ENCODE measurements at places on chromosomes 1 and 21.

DNA sequence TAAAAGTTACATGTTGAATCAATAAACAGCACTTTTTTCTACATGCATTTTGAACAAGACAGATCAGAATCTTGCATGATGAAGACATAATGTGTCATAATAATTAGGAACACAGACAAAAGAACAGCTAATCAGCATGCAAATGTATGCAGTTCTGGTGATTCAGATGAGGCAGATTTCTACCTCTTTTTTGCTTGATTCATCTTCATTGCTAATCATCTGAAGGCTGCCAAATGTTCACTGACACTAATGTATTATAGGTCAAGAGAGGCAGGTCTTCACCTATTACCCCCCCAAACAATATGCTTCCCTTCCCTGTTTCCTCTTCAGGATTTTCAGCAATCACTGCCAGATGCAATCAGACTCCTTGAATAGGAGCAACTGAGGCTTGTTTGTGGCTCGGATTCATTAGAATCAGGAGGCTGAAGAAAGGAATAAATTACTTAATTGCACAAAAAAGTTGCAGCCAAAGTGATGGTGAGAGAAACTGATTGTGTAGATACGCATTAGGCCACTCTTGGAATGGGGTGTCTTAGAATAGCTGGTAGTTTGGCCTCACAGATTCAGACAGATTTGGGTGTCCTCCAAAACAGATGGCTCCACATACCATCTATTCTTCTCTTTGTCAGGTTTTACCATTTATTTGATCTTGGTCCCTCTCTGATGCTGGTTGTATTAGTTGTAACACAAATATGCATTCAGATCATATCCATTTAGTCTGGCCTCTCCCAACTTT lies 275.4 kb downstream of the RPS6KC1 start:
- peak; percentile 21 for DNase-seq

DNA sequence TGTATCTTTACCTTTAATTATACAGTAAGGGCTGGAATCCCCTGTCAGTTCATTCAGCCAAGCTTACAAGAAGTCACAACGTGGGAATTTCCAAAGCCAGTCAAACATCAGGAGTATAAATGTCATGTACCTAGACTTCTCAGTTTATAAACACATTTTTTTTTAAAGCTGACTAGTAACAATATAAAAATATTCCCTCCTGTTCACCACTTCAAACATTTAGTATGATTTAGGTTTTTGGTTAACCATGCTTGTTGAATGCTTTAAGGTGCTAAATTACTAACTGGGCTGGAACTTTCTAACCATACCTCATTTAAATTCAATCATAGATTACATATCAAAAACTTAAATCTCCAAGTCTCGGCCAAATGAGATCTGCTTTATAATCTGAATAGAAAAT lies 44.0 kb downstream of the JAK1 start:
- no peak for DNase-seq

GRCh38 chr1:44405798-44406736 lies 1.0 kb downstream of the RNF220 start:
- DNase-seq, result no peak

GRCh38 chr21:25370311-25370744 lies 237.0 kb downstream of the MRPL39 start:
- DNase-seq, result peak; percentile 93

- DNase-seq, result no peak
Observed at GRCh38 chr21:21067375-21067774, 69.2 kb downstream of the NCAM2 start.

- DNase-seq, result peak; percentile 20
Observed at GRCh38 chr1:1906185-1907097, 8.6 kb upstream of the CALML6 start.

DNA sequence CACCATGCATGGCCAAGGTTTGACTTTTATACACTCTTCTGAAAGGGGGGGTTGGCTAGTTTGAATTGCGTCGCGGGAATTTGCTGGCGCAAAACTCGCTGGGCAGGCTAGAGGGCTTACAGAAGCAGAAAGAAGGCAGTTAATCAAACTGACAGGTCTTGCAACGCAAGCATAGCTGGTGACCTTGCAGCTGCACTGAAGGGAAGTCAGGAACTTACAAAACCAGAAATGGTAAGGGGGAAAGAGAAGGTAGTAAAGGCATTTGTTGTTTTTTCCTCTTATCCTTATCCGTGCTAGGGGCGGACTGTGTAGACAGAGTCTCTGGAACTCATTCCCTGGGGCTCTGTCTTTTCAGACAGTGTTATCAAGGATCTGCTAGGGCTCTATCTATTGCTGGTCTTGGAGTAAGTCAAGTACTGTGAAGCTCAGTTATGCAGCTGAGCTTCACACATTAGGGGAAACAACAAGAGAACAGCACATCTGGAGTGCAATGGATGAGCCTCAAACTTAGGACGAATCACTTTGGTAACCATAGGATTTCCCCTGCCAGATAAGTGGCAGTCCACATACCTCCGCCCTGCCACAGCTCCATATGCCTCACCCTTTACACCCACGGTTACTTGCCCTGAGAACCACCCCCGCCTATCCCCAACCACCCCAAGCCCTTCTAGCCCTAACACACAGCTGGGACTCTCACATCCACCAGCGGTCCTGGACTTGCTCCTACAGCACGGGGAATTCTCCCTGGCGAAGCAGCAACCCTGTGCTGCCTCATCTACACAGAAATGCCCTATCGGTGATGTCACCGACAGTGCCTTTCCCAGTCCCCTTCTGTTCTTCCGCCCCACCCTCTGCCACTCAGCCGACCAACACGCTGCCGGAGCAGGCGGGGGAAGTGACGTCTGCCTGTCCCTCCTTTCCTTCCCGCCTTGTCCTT lies 251.4 kb downstream of the FAM72C start:
- no peak for DNase-seq

GRCh38 chr1:64877151-64877550 lies 89.2 kb downstream of the JAK1 start:
- no peak for DNase-seq

DNA sequence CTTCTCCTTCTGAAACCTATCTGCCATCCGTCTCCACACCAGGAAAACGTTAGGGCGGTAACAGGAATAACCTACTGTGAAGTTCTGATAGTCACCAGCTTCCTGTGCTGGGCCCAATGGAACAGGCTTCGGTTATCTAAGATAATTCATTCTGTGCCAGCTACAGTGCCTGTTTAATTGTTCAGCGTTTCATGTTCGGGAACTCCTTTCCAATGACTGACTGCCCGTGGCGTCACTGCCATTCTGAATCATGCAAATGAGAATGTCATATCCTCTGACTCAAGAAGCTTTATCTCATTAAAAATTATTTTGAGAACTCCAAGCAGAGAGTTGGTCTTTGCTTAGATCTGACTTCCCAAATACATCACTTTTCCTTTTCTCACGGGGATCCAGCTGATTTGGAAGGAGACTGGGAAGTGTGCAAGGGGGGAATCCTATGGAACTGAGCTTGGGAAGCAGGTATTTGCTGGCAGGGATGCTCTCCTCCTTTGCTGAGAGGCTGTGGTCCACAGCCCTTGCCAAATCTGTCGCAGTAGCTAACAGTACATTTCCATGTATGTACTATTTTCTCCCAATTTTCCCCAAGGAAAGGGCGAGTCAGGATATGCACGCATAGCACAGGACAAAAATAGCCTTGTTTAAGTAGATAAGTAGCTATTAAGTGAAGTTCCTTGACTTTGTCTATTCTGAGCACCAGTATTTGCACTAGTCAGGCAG lies 358.7 kb downstream of the LTN1 start:
- peak; percentile 34 for DNase-seq

DNA sequence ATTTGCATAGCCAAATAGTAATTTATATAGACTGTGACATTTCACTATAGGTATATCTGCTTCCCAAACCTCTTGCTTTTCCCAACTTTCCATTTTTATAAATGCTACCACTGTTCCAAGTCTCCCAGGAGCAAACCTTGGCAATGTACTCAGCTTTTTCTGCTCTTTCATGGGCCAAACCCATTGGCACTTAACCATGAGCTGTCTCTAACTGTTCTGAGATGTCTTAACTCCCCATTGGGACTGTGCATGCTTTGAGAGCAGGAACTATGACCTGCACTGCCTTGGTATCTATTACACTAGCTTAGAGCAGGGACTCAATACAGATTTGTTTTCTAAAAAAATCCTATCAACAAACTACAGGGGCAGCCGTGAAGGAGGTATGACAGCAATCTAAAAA lies 22.5 kb upstream of the KHDRBS1 start:
- no peak for DNase-seq

DNA sequence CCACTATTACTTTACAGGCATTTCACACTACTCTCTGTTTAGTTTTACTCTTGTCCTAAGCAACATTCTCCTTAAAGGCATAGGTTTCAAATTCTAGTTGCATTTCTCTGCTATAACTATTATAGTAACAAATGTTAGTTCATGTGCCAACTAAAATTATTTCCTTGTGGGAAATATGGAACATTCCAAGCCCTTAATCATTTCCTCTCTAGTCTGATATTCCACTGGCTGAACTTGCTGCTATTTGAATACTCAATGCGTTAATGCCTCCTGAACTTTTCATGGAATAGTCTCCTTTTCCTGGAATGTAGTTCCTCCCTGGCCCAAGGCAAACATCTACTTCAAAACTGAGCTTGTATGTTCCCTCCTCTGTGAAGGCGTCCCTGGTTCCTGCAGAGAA lies 19.3 kb upstream of the TBX19 start:
- DNase-seq, result peak; percentile 67

DNA sequence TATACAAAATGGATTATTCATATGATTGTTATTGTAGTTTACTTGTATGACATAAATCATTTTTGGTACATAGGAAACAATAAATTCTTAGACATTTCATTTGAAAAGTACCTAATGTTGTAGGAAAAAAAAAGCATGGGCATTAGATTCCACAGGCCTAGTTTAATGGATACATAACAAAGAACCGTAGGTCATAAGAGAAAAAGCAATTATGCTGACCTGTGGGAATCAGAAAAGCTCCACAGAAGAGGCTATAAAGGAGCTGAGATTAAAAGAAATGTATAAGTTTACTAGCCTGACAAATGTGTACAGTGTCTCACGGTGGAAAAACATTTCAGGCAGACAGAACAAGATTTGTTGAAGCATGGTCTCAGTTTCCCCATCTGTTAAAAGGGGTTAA lies 3.7 kb downstream of the DEPDC1 start:
- DNase-seq, result no peak

- DNase-seq, result peak; percentile 78
Observed at GRCh38 chr1:94081566-94082344, 39.2 kb downstream of the ABCA4 start.

GRCh38 chr1:46466477-46467182 lies 23.0 kb upstream of the DMBX1 start:
- no peak for DNase-seq

Data from fibroblast of skin of left quadriceps (primary cell).